ENCODE measurements at places on chromosomes 1 and 21.

DNA sequence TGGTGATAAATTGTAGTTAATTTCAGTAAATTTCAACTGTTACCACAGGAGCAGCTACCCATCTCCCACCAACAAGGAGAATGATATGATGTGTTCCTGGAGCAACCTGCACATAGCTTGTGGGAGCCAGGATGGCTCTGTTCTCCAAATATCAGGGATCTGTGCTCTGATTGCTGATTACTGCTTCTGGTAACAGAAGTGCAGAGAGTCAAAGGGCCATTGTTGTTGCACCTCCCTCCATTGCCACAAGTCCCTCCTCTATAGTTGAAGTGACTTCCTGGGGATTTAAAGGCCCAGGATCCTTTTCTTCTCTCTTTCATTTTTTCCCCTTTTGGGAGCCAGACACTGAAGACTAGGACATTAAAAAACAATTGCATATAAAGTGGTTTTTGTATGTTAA is 51.6 kb upstream of the HPDL start:
- peak; percentile 10 for DNase-seq

GRCh38 chr1:2561898-2562895 is 6.0 kb downstream of the TNFRSF14 start:
- DNase-seq = no peak

GRCh38 chr1:211616231-211616964 is 37.4 kb upstream of the SLC30A1 start:
- DNase-seq = peak; percentile 91

DNA sequence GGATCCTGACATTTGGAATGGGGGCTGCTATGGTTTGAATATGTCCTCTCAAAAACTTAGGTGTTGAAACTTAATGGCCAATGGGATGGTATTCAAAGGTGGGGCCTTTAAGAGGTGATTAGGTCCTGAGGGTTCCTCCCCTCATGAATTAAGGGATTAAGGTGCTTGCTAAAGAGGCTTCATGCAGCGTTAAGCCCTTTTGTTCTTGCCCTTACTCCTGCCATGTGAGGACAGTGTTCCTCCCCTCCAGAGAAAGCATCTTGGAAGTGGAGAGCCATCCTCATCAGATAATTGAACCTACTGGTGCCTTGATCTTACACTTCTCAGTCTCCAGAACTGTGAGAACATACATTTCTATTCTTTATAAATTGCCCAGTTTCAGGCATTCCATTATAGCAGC is 146.6 kb downstream of the KCNJ6 start:
- DNase-seq = no peak

DNA sequence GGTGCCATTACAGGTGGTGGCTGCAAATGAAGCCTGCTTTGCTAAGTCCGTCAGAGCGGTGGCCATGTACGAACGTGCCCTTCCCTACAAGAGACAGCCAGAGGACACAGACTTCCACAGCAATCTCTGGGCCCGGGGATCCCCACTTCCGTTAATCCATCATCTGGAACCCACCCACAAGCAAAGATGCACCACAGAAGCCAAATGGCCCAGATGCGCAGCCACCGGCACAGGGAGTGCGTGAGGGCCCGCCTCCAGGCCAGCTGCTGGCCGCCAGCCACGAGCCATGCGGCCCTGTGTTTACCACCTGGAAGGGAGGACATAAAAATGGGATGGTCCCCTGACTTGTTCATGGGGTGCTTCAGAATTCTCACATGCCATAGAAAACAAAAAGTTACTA is 22.1 kb downstream of the MRAP start:
- no peak for DNase-seq

DNA sequence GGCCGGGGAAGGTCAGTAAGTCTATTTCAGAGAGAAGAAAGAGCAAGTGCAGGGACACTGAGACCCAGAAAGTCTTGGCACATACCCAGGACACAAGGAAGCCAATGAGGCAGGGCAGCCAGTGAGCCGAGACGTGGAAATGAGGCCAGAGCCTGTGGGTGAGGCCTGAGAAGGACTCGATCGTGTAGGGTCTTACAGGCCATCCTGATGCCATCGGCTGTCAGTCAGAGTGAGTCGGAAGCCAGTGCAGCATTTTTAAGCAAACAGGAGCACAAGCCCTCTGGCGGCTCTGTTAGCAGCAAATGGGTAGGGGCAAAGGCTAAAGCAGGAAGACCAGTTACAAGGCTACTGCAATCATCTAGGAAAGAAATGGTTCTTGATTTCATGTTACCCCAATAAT is 6.1 kb upstream of the GJB3 start:
- no peak for DNase-seq

GRCh38 chr21:38825269-38825668 is 19.5 kb downstream of the ETS2 start:
- no peak for DNase-seq

GRCh38 chr1:198042168-198042567 is 114.6 kb upstream of the NEK7 start:
- peak; percentile 4 for DNase-seq

GRCh38 chr1:171910786-171911185 is 69.5 kb downstream of the DNM3 start:
- DNase-seq = no peak

GRCh38 chr1:30417701-30418046 is 305.7 kb downstream of the MATN1 start:
- DNase-seq = no peak

DNA sequence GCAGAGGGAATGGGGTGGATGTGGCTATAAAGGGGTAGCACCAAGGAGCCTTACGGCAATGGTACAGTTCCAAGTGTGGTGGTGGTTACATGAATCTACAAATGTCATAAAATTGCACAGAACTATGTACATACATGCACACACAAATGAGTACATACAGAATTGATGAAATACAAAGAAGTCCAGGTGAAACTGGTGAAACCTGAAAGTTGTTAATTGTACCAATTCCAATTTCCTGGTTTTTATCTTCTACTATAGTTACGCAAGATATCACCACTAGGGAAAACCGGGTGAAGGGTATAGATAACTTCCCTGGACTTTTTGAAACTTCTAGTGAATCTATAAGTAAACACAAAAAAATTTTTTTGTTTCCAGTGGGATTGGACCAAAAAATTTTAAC is 18.9 kb downstream of the HSF2BP start:
- DNase-seq = no peak

DNA sequence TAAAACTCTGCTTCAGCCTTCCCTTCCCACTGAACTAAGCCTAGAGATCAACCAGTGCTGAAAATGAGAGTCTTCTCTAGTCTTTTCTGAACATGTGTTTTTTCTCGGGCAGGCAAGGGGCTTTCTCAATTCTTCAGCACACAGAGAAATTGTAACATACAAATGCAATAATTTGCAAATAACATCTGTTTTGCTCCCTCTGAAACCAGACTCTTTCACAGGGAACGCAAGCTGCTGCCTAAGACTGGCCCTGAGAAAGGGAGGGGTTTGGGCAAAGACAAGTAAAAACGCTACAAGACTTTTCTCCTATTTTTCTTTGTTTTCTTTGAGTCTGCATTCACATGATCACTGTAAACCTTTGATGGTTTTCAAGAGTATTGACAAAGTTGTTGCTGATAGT is 39.6 kb upstream of the VN1R5 start:
- no peak for DNase-seq

- no peak for DNase-seq
Observed at GRCh38 chr1:211330282-211330936, 3.8 kb downstream of the TRAF5 start.

DNA sequence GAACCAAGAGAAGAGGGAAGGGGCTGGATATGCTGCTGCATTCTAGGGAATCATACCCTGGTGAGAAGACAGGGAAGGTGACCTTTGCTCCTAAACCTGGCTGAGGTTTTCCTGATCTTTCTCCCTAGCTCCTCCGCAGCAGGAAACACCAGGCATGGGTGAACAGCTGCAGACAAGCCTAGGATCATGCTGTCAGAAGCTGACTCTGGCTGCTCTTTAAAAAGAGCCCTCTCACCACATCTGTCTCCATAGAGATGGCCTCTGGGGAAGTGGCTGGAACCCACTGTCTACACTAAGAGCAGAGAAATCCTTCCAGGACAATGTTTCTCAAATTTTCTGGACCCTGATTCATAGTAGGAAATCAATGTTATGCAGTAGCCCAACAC is 57.6 kb downstream of the CD34 start:
- DNase-seq = no peak

DNA sequence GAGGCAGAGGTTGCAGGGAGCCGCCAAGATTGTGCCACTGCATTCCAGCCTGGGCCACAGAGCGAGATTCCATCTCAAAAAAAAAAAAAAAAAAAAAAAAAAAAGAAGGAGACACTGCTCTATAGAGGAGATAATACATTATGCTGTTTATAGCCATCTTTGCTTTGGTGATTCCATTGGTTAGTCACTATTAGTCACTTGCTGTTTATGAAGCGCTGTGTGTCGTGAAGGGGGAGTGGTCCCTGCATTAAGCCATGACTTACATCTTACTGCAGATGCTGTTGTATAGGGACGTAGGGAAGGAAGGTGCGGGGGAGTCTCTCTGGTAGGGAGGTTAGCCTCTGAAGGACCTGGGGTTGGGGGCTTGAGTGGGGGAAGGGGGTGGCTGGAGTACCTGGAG is 48.3 kb downstream of the HUNK start:
- no peak for DNase-seq

DNA sequence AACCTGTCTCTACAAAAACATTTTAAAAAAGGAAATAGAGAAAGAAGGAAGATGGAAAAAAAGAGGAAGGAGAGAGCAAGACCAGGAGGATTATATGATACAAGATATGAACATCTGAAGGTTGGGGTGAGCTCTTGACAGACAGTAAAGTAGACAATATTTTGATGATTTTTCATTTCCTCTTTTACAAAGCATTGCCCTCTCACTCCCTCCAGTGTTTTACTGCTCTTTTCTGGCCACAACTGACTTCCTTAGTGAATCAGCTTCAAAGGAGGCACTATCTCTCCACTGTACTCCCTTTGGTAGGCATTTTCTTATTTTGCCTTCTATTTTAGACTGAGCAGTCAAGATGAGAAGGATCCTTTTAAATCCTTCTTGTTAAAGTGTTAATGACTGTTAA is 296.7 kb downstream of the KCTD3 start:
- no peak for DNase-seq

DNA sequence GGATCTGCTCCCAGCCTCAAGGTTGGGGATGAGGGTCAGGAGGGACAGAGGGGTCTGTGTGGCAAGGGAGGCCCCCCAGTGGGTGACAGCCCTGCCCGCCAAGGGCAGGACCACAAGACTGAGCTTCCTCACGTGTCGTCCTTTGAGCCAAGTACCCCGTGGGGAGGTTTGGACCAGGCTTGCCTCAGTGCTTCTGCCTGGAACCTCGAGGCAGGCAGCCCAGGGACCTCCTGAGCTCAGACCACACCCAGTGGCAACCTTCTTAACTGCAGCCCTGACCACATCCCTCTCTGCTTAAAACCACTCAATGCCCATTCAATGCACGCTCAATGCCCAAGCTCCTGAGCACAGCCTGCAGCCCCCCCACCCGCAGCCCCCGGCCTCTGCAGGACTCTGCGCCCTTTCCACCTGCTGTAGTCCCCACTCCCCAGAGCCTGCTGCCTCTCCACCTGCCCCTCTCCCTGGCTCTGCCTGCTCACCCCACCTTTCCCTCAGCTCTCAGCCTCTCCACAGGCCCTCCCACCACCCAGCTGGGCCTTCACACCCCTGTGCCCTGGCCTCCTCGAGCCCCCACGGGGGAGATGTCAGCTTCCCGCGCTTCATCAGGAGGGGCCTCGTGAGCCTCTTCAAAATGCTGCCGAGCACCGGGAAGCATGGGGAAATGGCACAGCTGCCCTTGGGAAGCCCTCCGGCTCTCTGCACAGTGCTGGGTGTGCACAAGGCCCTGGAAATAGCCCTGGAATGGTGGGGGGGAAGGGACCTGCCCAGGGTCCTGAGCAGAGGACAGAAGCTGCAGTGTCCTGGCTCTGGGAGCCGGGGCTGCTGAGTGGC is 129.3 kb upstream of the VAMP3 start:
- peak; percentile 80 for DNase-seq

- no peak for DNase-seq
Observed at GRCh38 chr1:238649200-238649599, 737.2 kb upstream of the CHRM3 start.

GRCh38 chr1:59564192-59564891 is 250.4 kb upstream of the HOOK1 start:
- peak; percentile 44 for DNase-seq

Data from cardiac muscle cell (in vitro differentiated cells and primary cell).